Fibroblast of skin of scalp (primary cell): ENCODE measurements at places on chromosomes 4 and X.

GRCh38 chr4:155768370-155768769 is 9.5 kb downstream of the GUCY1B1 start:
- no peak for DNase-seq

DNA sequence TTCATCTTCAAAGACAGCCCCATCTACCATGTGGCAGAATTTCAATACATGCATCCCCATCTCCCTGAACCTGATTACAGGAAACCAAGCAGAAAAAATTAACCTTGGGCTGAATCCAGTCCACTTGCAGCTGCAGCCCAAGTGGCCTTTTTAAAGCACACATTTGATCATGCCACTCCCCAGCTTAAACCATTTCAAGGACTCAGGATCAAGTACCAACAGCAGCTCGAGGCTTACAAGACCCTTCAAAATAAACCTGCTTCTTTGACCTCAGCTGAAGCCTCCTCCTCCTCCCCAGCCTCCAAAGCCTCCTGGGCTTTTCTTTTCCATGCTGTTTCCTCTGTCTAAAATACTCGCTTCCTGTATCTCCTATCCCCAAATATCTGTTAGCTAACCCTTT is 50.7 kb upstream of the KIT start:
- DNase-seq = no peak

DNA sequence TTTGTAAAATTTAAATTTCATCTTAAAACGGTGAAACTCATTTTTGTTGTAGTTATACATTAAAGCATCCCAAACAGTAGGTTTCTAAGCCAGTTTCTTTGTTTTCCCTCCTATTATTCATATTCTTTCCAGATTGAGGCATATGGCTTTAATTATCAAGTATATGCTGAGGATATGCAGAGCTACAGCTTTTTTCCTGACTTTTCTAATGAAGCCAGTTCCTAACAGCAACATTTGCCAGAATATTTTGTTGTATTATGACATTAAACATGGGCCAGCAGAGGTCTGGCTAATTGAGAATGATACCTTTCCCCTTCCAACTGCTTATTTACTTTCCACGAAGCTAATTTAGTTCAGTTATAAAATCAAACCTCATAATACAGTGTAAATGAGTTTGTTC is 75.3 kb downstream of the SLIT2 start:
- DNase-seq = peak; percentile 59

GRCh38 chr4:166658585-166658984 is 575.7 kb downstream of the SPOCK3 start:
- no peak for DNase-seq

GRCh38 chr4:4391866-4392265 is 5.0 kb downstream of the NSG1 start:
- no peak for DNase-seq
